ENCODE measurements at places on chromosomes 16 and 17.
A peak's percentile ranks its signal among the peaks of the same experiment; 100 is the strongest.

GRCh38 chr17:57482657-57483056 is 226.3 kb downstream of the MSI2 start:
- DNase-seq, result no peak

GRCh38 chr16:4847774-4848587 is 700 bp downstream of the UBN1 start:
- no peak for DNase-seq

GRCh38 chr16:12995721-12996372 is 94.4 kb downstream of the SHISA9 start:
- DNase-seq, result no peak

- no peak for DNase-seq
Measured at GRCh38 chr16:19463468-19464315, 46.0 kb downstream of the TMC5 start.

- no peak for DNase-seq
Measured at GRCh38 chr17:72387969-72388368, 267.1 kb downstream of the SOX9 start.

GRCh38 chr17:28342313-28342712 is 6.8 kb downstream of the TNFAIP1 start:
- DNase-seq, result no peak

DNA sequence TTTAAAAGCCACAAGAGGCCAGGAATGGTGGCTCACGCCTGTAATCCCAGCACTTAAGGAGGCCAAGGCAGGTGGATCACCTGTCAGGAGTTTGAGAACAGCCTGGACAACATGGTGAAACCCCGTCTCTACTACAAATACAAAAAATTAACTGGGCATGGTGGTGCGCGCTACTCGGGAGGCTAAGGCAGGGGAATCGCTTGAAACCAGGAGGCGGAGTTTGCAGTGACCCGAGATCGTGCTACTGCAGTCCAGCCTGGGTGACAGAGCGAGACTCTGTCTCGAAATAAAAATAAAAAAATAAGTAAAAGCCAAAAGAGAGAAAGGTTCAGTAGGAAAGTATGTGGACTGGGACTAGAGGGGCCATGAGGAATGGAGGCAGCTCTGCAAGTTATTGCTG is 13.1 kb upstream of the ITGAL start:
- DNase-seq, result no peak

DNA sequence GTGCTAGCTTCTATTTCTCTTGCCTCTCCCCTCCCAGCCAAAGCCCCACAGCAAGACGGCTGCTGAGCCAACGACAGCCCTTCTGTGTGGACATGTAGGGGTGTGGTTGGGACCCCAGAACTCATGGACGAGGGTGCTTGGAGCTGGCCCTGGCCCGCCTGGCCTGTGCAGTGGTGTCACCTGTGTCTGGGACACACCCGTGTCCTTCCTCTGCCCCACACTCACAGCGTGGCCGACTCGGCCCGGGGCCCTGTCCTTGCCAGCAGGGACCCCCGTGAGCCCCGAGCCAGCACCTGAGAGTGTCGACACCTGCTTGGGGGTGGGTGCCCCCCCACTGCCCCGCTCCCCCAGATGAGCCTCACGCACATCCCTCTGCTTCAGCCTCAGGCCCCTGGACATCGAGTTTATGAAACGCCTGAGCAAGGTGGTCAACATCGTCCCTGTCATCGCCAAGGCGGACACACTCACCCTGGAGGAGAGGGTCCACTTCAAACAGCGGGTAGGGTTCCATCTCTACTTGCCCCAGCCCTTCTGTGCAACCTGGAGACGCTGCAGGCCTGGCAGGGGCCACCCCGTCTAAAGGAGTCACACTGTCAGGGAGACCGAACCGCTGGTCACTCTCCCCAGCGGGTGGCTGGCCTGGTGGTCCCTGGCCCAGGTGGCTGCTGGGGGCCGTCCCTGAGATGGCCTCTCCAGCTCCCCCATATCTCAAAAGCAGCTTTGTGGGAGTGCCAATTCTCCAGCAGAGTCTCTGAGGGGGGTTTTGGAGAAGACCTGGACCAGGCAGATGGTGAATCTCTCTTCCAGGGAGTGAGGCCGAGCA is 349.8 kb downstream of the SEC14L1 start:
- peak; percentile 17 for DNase-seq

GRCh38 chr17:63840591-63841349 is 1.7 kb downstream of the SMARCD2 start:
- DNase-seq, result no peak

GRCh38 chr16:12516621-12517309 is 286.9 kb downstream of the CPPED1 start:
- no peak for DNase-seq

GRCh38 chr16:11190588-11191560 is 65.1 kb downstream of the SOCS1 start:
- DNase-seq, result no peak

GRCh38 chr17:42459801-42460281 is 1.2 kb downstream of the ATP6V0A1 start:
- DNase-seq, result no peak

GRCh38 chr17:37194208-37194607 is 181.6 kb upstream of the C17orf78 start:
- DNase-seq, result no peak

DNA sequence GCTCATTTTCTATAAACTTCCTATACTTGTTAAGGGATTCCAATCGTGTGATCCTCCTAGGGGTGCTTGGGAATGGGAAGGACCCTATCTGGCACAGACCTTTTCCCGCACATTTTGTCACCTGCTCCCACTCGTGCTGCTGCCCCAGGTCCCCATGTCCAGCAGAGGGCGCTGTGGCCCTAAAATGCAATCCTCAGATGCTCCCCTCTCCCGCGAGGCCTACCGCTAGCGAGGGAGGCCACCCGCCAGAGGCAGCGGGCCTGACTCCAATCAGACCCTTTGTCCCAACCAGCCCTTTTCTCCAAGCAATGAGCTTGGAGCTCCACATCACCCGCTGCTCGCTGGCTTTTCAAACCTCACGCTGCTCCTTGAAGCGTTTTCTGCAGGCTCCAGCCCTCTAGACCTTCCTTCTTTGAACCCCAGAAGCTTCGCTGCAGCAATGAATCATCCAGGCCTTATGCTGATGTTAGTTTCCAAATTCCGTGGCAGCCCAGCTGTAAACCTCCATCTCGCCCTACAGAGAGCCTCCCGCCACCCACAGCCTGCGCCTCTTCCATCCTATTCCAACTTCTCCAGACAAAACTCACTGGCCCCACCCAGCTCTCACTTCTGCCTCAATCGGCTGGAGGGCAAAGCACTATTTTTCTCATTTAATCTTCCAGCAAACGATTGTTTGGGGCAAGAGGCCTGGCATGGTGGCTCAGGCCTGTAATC is 23.6 kb upstream of the FZD2 start:
- DNase-seq, result peak; percentile 76

- DNase-seq, result no peak
Measured at GRCh38 chr16:4018391-4018790, 97.9 kb downstream of the ADCY9 start.

DNA sequence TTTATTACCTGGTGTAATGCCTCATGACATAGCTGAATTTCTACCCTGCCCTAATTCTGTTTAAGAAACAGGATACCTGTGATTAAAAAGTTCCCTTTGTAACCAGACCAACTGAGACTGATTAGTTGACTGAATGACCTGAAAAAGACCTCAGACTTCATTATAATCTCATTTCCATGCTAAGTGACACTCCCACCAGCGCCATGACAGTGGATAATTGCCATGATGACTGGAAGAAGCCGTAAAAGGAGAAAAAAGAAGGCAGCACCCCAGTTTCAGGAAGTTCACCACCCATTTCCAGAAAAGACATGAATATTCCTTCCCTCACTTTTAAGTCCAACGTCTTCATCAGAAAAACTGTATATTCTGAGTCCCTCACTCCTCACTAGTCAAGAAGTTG is 125.6 kb upstream of the HS3ST4 start:
- DNase-seq, result no peak

GRCh38 chr17:1813088-1813487 is 16.6 kb downstream of the SMYD4 start:
- DNase-seq, result no peak

GRCh38 chr16:78972006-78972405 is 628.5 kb downstream of the MAF start:
- no peak for DNase-seq

DNA sequence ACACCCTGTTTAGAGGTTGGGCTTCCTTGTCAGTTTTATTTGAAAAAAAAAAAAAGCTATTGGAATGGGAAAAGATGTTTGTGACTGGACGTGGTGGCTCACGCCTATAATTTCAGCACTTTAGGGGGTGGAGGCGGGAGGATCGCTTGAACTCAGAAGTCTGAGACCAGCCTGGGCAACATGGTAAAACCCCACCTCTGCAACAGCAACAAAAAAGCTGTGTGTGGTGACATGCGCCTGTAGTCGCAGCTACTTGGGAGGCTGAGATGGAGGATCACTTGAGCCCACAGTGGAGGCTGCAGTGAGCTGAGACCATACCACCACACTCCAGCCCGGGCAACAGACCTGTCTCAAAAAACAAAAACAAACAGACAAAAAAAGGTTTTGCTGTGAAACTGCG is 66.1 kb upstream of the SIAH1 start:
- no peak for DNase-seq

DNA sequence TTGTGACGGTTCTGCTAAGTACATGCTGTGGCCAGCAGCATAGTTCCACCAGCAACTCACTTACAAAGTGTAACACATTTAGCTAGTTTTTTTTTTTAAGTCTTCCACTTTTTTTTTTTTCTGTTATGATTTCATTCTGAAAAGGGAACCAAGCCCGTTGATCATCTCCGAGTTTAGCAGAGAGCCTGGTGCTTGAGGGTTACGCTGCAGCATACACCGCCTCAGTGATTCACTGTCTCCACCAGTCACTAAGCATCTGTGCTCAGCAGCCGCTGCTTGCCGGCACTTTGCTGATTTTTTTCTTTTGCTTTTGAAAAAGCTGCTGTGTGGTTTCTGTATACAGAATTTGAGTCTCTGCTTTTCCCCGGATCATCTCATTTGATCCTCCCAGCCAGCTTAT is 194.5 kb upstream of the CDH13 start:
- DNase-seq, result no peak

Data from dorsolateral prefrontal cortex (tissue), 122 donors.